AG20443 (cell line): ENCODE measurements at places on chromosomes 13 and 19.

- DNase-seq, result no peak
These were observed 33.2 kb upstream of the STARD13 start for GRCh38 chr13:33318744-33319143.

- no peak for DNase-seq
These were observed 109.3 kb upstream of the IPO5 start for GRCh38 chr13:97844151-97844550.

DNA sequence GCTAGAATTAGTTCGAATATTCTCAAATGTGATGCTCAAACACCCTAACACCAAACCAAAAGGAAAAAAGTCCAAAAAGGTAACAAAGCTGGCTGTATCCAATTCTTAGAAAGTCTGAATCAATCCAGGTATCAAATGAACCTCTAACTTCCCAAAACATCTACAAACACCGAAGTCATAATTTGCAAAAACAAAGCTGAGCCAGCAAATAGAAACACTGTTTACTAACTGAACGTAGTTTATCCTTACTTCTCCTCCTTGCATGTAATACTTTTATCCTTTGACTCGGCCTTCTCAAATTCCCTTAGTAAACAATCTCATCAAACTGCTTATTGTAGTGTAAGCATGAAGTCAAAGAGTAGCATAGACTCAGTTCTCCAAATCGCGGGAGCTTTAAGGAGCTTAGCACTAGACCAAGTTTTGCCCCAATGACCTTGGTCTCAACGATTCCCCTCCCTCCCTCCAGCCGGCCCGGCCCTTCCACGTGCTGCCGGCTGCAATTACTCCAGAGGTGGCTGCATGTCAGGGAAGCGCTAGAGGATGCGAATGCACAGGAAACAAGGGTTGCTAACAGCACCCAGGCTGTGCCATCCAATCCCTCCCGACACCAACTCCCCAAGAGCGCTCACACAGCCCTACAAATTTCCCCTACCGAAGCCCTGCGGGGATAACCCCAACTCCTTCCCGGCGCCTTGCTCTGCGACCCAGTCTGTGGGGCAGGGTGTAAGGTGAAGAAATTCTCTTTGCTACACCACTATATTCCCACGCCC, 693 bp downstream of the XPO4 start:
- DNase-seq, result peak; percentile 49

DNA sequence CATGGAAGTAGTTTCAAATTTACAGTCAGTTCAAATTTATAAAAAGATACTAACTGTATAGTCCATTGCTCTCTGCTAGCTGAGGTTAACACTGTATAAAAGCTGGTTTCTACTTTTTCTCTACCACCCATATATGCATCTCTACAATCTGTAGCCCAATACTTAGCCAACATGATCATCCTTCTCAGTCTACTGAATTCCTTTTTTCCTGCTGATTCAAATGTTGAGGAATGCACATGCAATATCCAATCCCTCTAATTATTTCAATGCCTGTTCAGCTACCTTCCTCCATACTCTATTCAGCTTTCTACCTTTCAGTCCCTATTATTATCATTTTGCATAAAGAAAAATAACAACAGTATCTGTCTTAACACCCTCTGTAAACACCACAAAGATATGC, 15.6 kb downstream of the KPNA3 start:
- DNase-seq, result peak; percentile 39

DNA sequence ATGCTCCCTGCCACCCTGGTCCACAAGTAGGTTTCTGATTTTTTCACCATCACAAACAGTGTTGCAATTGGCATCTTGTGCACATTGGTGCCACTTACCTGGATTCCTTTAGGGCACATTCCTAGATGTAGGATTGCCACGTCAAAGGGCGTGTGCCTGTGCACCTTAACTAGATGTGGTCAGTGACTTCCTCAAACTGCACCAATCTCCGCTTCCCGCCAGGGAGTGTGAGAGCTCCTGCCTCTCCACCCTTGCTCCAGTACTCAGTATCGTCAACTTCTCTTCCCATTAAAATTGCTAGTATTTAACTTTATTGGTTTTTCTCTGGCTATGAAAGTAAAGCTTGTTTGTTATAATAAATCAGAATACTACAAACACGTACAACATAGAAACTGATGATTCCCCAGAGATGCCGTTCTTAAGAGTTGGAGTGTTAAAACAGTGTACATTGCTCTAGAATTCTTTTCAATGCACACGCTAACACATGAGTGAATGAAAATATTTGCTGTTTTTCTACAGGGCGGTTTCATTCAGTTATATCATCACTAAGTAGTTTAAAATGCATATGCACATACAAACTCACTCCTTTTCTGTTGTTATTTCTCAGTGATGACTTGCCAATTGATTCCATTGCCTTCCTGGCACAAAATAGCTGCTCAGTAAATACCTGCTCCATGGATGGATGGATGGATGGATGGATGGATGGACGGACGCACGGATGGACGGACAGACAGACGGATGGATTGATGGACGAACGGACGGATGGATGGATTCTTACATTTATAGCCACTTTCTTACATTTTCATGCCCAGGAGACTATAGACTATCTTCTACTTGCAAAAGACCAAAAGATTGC, 23.4 kb downstream of the CCNE1 start:
- DNase-seq, result no peak

- no peak for DNase-seq
These were observed 38.6 kb downstream of the TMTC4 start for GRCh38 chr13:100636004-100636403.
